ENCODE measurements at places on chromosomes 11 and 22.
A peak's percentile ranks its signal among the peaks of the same experiment; 100 is the strongest.

DNA sequence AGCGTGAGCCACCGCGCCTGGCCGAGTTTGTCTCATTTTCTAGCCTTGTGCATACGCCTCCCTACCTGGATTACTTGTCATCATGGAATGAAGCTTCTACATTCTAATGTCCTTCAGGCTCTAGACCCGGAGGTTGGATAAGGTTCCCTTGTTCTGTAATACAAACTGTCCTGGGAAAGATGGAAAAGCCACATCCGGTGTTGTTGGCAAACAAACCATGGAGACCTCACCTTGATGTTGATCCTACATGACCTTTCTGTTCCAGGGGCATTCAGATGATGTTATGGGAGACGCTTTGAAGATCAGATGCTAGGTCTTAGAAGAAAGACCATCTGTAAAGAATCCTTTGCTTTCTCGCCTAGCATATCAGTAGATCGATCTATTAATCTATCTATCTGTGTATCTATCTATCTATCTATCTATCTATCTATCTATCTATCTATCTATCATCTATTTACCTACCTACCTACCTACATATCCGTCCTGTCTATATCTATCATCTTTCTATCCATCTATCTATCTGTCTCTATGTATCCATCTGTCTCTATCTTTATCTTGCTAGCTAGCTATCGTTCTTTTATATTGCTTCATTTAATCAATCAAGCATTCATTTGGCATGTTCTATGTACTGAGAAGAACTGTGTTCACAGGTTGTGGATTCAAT, 46.3 kb upstream of the GRK3 start:
- DNase-seq: no peak

DNA sequence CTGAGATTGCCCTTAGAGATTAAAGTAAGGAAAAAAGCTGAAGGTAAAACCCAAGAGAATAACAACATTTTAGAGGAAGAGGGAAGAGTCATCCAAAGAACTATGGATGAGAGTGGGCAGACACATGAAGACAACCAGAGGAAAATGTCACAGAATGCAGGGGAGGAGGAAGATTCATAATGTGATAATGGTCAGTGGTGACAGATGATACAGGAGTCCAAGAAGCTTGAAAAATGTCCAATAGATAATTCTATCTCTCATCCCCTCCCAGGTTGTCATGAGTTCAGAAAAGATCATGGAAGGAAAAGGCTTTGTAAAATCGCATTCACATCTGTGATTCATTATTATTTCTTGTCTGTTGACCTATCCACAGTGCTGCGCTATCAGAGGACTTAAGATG, 282.3 kb upstream of the CCDC90B start:
- DNase-seq: peak; percentile 33

DNA sequence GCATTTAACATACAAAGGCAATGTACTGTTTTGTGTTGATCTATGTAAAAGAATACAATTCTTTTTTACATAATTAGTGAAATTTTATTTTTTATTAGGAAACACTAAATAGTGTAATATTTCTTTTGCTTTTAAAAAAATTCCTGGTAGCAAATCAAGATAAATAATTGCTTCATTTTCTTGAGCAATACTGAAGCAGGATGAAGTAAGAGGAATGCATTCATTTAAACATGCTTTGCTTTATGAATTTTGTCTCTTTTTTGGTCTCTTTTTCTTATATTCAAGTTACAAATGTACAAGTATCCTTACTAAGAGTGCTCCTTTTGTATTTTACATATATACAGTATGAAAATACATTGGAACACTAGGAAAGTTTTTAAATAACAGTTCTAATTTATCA, 144.4 kb upstream of the TEAD1 start:
- no peak for DNase-seq

GRCh38 chr11:61647529-61647928, 32.7 kb upstream of the DAGLA start:
- DNase-seq: no peak

- peak; percentile 53 for DNase-seq
These were observed 76.3 kb downstream of the FAM168A start for GRCh38 chr11:73521621-73522020.

- DNase-seq: no peak
These were observed 5.5 kb downstream of the PHLDA2 start for GRCh38 chr11:2923446-2924375.

GRCh38 chr11:107856981-107857517, 1.5 kb downstream of the SLC35F2 start:
- no peak for DNase-seq

DNA sequence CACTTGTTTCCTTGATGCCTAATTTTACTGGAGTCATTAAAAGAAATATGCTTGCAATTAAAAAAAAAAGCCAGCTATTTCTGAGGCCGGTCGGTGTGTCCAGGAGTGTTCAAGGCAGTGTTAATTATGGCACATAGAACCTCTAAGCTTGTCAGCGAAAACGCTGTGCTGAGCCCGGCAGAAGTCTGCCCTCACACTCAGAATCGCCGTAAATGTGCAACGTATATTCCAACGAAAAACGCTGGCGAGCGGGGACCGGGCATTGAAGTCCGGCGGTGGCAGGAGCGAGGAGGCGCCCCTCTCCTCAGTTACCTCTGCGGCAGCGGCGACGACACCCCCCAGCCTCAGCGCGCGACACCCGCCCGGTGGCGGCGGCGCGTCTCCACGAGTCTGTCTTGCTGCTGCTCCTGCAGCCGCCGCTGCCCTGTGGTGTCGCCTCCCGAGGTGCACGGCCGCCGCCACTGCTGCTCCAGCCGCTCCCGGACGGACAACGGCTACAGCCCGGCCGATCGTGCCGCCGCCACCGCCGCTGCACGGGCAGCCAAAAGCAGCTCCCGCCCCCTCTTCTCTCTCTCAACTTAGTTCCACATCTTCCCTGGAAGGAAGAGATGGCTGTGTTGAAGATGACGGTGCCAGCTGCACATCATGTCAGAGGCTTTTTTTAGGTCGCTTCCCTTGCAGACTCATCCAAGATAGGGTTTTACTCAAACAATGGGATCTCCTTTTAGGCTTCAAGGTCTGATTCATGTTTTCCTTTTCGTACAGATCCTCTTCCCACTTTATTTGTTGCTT, 56.0 kb downstream of the JAM3 start:
- no peak for DNase-seq

Measured in fibroblast of skin of abdomen (primary cell).